ENCODE measurements at places on chromosomes 3 and 15.

- no peak for DNase-seq
Observed at GRCh38 chr3:18033581-18034108, 291.2 kb upstream of the TBC1D5 start.

DNA sequence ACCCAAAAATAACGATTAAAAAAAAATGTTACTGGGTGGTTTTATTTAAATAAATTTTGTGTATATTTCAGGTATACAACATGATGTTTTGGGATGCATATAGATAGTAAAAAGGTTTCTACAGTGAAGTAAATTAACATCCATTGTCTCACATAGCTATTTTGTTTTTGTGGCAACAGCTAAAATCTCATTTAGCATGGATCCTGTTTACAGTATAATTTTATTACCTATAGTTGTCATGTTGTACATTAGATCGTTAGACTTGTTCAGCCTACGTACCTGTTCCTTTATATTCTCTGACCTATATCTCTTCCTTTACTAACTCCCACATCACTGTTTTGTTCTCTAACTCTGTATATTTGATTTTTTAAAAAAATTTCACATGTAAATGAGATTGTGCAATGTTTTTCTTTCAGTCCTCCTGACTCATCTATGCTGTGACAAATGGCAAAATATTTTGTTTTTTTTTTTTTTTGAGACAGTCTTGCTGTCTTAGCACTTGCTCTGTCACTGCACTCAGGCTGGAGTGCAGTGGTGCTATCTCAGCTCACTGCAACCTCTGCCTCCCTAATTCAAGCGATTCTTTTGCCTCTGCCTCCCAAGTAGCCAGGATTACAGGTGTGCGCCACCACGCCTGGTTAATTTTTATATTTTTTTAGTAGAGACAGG, 45.6 kb downstream of the OIP5 start:
- no peak for DNase-seq

DNA sequence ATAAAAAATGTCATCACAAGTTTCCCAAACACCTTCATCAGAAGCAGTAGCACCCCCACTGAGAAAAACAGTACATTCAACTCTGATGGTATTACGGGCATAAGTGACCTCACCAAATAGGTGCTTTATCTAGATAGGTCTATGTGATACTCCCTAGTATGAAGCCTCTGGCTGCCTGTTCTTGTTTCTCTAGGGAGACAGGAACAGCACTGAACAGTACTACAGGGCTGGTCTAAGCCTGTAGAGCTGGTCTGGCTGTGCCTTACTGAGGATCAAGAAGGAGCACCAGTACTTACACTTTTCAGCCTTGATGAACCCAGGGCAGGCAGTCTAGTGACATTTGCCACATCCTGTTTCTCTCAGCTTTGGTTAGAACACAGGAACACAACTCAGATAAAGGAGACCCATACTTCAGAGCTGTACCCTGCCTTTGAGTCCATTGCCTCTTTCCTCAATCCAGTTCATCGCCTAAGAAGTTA, 35.9 kb downstream of the OXNAD1 start:
- no peak for DNase-seq

DNA sequence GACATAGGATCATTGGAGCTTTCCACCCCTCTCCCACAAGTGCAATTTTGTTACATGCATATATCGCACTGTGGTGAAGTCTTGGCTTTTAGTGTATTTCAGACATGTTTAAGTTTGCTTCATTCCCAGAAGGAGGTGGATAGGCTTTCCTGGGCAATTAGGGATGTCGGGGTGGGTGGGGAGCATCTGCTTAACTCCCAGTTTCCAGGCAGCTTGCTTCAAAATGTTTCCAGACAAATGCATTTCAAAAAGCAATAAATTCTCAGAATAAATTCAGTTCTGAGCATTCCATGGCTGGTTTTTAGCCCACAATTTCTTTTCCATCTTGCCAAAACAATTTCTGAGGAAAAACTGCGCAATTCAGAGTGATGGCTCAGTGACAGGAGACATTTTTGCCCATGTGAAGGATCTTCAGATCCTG, 227.7 kb upstream of the ZPLD1 start:
- DNase-seq = no peak

DNA sequence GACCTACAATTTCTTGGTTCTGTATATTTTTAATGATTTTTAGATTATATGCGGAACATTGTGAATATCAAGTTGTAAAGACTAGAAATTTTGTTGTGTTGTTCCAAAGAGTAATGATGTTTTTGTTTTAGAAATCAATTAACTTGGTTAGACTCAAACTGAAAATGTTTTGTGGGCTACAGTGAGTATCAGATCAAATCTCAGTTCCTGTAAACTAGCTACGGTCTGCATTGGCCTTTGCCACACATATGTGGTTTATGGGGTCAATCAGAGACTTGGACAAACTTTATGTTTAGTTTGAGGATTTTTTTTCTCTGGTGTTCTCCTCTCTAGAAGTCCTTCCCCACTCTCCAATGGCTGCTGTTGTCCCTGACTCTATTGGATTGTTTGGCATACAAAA, 308.0 kb upstream of the THRB start:
- no peak for DNase-seq

- DNase-seq = no peak
Observed at GRCh38 chr3:150411546-150411945, 3.4 kb downstream of the TSC22D2 start.

DNA sequence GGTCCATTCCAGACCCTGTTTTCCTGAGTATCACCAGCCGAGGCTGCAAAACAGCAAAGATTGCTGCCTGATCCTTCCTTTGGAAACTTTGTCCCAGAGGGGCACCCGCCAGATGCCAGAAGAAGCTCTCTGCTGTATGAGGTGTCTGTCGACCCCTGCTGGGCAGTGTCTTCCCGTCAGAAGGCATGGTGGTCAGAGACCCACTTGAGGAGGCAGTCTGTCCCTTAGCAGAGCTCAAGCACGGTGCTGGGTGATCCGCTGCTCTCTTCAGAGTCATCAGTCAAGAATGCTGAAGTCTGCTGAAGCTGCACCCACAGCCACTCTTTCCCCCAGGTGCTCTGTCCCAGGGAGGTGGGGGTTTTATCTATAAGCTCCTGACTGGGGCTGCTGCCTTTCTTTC, 1121.2 kb downstream of the NSUN3 start:
- DNase-seq = no peak

DNA sequence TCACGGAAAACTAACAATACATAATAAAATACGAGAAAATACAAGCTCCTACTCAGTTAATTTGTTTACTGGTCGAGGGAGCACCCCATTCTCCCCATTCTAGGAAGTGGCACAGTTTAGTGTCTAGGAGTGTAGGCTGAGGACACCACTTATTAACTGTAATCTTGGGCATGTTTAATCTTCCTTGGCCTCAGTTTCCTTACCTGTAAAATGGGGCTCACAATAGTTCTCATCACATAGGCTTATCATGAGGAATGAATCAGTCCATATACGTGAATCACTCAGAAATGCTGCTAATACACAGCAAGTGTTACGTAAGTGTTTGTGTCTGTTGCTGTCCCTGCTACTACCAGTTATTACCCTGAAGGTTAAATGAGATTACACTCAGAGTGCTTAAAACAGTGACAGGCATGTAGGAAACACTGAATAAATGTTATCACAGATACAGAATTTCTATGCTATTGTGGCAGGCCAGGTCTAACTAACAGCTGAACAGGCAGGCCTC, 210.2 kb downstream of the OSBPL10 start:
- no peak for DNase-seq

GRCh38 chr3:128922804-128923459, 43.5 kb downstream of the ACAD9 start:
- DNase-seq = peak; percentile 15

DNA sequence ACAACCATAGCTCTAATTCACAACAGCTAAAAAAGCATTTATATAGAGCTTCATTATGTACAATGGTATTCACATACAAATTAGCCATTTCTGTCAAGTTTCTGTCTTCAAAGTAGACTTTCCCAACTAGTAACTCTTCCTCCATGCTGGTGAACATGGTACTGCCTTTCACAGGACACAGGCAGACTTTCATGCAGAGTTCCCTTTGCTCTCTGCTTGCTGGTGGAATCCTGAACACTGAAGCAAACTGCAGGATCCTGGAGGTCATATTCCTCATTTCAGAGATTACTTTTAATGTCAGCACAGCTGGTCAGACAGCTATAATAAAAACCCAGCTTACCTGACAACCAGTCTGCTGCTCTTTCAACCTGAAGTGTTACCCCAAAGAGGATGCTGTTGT, 53.6 kb downstream of the TASOR start:
- DNase-seq = no peak

DNA sequence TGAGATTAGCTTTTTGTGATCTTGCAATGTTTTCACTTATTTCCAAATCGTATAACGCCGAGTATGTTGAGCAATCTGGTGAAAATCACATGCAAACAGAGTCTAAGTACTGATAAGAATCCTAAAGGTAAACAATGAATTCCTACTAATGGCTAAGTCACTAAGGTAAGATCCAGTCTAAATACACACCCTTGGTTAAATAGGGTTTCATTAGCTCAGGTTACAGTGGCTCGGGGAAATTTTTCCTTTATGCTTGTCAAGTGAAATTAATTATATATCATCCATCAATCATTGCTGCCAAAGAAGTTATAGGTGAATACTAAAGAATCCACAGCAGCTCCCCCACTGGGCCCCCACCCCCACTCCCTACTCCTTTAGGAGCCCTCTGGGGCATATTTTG, 139.3 kb downstream of the SOX2 start:
- no peak for DNase-seq

GRCh38 chr3:179898024-179898423, 138.7 kb downstream of the PEX5L start:
- DNase-seq = no peak

- DNase-seq = no peak
Observed at GRCh38 chr15:40182358-40183029, 21.6 kb downstream of the BUB1B start.

- DNase-seq = no peak
Observed at GRCh38 chr15:66883284-66883911, 181.4 kb downstream of the SMAD6 start.

DNA sequence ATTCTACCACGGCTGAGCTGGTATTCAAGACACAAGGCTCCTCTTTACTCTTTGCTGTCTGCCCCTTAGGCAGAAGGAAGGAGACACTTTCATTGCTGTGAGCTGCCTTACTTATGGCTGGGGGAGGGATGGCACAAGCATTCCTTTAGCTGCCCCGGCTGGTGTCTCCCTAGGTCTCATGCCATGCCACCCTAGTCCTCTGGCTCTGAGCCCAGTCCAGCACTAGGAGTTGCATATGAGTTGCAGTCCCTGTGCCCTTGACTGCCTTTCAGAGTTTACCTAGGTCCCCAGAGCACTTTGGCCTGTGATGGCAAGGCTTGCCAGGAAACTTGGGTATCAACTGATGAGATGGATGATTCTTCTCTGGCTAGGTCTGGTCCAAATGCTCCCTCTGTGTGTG, 296.4 kb downstream of the RBMS3 start:
- DNase-seq = no peak

DNA sequence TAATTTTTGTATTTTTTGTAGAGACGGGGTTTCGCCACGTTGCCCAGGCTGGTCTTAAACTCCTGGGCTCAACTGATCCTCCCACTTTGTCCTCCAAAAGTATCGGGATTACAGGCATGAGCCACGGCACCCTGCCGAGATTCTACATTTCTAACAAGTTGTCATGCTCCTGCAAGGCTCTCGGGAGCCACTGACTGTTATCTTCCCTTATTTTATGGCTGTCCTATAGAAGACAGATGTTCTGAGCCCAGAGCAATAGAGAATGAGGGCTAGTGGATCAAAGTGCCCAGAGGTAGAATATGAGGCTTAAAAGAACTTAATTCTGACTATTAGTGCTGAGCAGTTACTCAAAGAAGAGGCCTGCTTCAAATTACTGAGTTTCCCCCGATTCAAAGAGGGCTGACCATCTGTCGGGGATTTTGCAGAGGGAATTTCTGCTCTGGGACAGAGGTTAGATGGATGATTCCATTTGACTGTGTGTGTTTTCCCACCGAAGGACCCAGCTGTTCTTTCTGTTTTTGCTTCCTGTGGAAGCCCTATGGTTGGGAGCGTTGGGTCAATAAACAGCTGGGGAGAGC, 39.5 kb downstream of the ITPR1 start:
- DNase-seq = no peak

- no peak for DNase-seq
Observed at GRCh38 chr3:189573004-189573403, 58.2 kb upstream of the TP63 start.

DNA sequence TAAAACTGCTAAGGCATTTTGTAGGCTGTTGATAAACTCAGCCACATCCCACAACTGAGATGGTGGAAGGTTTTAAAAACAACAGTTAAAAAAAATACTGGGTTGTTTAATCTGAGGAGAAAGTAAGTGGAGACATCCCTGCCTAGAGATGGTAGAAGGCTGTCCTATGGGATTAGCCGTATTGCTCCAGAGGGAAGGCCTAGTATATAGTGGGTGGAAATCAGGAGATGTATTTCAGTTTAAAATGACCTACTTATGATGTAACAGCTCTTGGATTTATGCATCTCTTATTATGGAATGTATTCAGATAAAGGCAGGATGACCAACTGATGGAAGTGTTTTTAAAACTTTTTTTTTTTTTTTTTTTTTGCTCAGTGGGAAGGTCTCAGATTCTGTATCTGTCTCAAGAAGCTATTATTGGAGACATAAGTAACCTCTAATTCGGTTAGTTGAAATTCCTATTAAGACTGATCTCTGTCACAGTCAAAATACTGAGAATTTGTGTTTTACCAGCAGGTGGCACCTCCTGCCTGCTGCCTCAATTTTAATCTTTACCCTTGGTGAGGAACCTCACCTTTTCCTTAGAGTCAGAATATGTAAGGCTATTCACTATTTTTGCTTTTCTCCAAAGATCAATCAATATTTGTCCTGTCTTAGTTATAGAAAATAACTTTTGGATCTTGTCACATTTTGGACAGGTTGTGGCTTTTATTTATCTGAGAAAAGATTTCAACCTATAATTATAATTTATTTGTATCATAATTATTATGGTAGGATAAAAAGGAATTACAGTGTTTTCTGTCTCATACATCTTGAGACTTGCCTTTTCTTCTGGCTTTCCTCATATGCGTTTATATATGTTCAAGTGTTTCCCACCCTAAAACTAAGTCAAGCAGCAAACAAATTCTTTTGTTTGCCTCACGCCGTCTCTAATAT, 63.0 kb downstream of the VPS8 start:
- DNase-seq = no peak

DNA sequence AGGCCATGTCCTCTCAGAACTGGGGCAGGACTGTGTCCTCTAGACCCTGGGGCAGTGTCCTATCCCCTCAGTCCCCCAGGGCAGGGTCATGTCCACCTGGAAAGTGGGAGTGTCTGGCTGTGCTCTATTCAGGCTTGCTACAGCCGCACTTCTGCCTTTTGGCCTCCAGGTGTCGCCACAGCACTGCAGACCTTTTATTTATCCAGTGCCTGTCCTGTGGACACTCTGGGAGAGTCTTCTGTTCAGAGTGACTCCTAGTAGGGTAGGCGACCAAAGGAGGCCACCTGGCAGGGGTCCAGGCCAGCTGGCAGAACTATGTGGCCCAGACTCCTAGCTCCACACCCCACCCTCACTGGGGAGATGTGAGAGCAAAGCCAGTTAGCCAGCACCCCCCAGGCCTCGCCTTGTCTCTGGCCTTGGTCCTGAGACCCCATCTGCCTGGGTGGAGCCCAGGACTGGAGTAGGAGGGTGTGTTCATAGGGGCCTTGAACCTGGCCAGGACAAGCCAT, 3.9 kb downstream of the TMIE start:
- no peak for DNase-seq

GRCh38 chr3:100538339-100538706, 45.9 kb downstream of the TMEM45A start:
- no peak for DNase-seq

- no peak for DNase-seq
Observed at GRCh38 chr3:89276116-89276515, 168.7 kb downstream of the EPHA3 start.

GRCh38 chr15:60551781-60552161, 72.8 kb upstream of the ICE2 start:
- DNase-seq = no peak
